ENCODE measurements at places on chromosomes 1 and 21. TPM values are rescaled to one million over a fixed set of nuclear protein-coding genes. Genes with fewer than 3 reads are reported as not detected.

Gene SLC66A1
- total RNA-seq, result 32.3 TPM

Gene AMY2A
- not detected for total RNA-seq

Gene S100A4
- 11.7 TPM for total RNA-seq

Gene DUSP10
- 1.6 TPM for total RNA-seq

Gene PLCH2
- total RNA-seq, result 0.59 TPM

Gene TMEM82
- total RNA-seq, result not detected

Gene RGS1
- not detected for total RNA-seq

Gene AIM2
- total RNA-seq, result 3.9 TPM

Gene CD53
- not detected for total RNA-seq

Gene NR0B2
- total RNA-seq, result not detected

Gene GBP7
- not detected for total RNA-seq

Gene KRTAP10-4
- total RNA-seq, result not detected

Gene SOD1
- total RNA-seq, result 234 TPM

Gene FBLIM1
- total RNA-seq, result 7.9 TPM

Gene AHCTF1
- 47.3 TPM for total RNA-seq

Gene IQGAP3
- total RNA-seq, result 43.1 TPM

Gene DMRTA2
- total RNA-seq, result 0.18 TPM

Gene C1orf185
- total RNA-seq, result not detected

Gene FABP3
- total RNA-seq, result 14.0 TPM

Gene SLC44A5
- 9.7 TPM for total RNA-seq

Gene RUNX3
- total RNA-seq, result 0.16 TPM

Gene TINAGL1
- total RNA-seq, result not detected

Gene PTAFR
- total RNA-seq, result 0.25 TPM

Gene DNAH14
- 31.0 TPM for total RNA-seq

Gene RHOC
- 125 TPM for total RNA-seq

Gene FAM163A
- not detected for total RNA-seq

Gene OLIG2
- total RNA-seq, result 5.4 TPM

Gene CA6
- not detected for total RNA-seq

Gene PCSK9
- total RNA-seq, result 23.7 TPM

Gene WDR64
- not detected for total RNA-seq

Gene PDZK1
- 1.0 TPM for total RNA-seq

Gene GGPS1
- 57.2 TPM for total RNA-seq

Gene OVAAL
- total RNA-seq, result not detected

Gene SAMSN1
- total RNA-seq, result not detected

Gene ZNF695
- 21.8 TPM for total RNA-seq

Gene BRDT
- not detected for total RNA-seq

Gene DNAI4
- 8.0 TPM for total RNA-seq
